ENCODE measurements at places on chromosomes 11 and 22.

- no peak for DNase-seq
These were observed 859 bp upstream of the BIRC3 start for GRCh38 chr11:102316346-102316904.

GRCh38 chr11:22543261-22543660 is 82.4 kb downstream of the FANCF start:
- DNase-seq: no peak

GRCh38 chr11:130672911-130673310 is 224.5 kb downstream of the ADAMTS15 start:
- DNase-seq: no peak

GRCh38 chr11:14727215-14727614 is 83.6 kb downstream of the PDE3B start:
- DNase-seq: no peak

- no peak for DNase-seq
These were observed 129.4 kb downstream of the NOX4 start for GRCh38 chr11:89361734-89362133.

- no peak for DNase-seq
These were observed 766.4 kb upstream of the LUZP2 start for GRCh38 chr11:23730307-23730998.

DNA sequence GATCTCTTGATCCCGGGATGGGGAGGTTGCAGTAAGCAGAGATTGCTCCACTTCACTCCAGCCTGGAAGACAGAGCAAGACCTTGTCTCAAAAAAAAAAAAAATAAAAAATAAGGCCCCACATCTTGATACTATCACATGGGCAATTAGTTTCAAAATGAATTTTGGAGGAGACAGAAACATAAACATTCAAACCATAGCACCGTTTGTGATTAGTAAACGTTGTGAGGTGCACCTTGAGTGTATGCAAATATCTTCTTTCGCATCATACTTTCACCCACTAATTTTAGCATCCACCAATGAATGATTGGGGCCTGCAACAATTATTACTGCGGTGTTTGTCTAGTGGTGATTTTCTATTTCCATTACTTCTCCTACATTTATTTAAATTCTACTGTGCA is 11.0 kb upstream of the SPDYC start:
- no peak for DNase-seq

- no peak for DNase-seq
These were observed 58.6 kb downstream of the CABIN1 start for GRCh38 chr22:24069721-24070120.

DNA sequence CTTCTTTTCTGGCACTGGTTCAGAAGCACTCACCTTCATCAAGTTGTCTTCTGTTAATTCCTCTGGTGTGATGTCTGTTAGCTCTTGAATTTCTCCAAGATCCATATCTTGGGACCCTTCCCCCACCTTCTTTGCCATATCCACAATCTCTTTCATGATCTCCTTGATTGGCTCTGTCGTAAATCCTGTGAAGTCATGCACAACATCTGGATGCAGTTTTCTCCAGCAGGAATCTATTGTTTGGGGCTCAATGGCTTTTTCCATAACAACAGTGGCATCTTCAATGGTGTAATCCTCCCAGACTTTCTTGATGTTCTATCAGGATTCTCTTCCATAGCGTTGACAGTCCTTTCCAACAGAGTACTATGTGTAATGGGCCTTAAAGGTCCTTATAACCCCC is 96.9 kb downstream of the CSTPP1 start:
- DNase-seq: no peak

DNA sequence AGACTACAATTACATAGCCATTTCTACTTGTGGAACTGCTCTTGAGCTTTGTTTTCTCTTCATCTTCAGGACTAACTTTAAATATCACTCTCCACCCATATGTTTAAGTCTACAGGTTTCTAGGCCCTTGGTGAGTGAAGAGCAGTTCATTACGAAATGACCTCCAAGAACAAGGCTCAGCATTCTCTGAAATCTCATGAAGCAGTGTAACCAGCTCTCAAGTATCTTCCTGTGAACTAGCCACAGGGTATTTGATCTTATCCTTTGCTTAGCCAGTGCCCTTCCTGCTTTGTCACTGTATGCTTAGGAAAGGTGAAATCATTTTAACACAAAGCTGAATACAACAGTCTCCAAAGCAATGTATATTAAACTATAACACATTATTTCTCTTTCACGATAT is 20.4 kb upstream of the LYVE1 start:
- no peak for DNase-seq

DNA sequence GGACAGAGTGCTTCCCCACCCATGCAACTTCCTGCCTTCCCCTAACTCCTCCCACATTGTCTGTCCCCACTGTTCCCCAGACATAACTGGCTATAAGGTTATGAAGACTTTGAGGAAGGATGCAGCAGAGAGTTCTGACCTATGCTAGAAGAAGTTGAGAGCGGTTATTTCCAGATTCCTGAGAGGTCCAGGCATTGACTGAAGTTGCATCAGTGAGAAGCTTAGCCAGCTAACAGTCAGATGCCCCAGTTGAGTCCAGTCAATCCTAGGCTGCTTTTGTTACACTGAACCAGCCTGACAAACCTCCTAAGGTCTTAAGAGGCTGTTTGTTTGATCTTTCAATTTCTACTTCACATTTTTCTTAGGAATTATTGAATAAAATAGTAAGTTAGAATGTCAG is 937.9 kb upstream of the CCDC90B start:
- DNase-seq: no peak

GRCh38 chr11:81259471-81259870 is 1474.2 kb downstream of the FAM181B start:
- DNase-seq: no peak

DNA sequence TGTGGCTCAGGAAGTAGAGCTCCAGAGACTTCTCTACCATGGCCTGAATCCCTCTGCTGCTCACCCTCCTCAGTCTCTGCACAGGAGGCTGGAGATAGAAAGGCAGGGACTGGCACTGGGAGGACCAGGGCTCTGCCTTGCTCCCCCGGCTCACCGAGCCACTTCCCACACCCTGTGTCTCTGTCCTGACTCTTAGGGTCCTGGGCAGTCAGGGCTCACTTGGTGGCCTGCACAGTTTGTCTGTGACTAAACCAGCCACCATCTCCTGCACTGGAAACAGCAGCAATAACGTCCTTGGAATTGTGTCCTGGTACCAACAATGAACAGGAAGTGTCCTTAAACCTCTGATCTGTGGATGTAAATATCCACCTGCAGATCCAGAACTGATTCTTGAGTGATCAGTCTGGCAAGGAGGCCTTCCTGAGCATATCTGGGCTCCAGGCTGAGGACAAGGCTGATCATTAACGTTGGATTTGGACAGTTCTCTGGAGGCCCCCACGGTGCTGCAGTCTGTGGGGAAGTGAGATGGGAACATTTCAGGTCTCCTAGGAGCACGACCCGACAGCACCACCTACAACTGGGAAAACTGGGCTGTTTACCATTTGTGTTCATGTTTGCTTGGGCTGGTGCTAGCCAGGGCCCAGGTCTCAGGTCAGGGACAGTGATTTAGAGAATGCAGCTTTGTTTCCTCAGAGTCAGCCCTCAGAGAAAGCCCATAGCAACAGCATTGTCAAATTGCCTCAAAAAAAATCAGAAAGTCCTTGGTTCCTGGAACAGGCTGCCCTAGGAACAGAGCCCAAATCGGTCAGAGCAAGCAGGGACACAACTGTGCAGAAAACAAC is 82.5 kb downstream of the ZNF280B start:
- DNase-seq: no peak

GRCh38 chr11:39569789-39570188 is 1889.7 kb downstream of the LRRC4C start:
- no peak for DNase-seq

GRCh38 chr11:45918962-45919675 is 1.4 kb upstream of the PEX16 start:
- no peak for DNase-seq

GRCh38 chr11:127926721-127927120 is 660.6 kb downstream of the ETS1 start:
- DNase-seq: peak; percentile 71

- DNase-seq: no peak
These were observed 232.5 kb downstream of the RAB38 start for GRCh38 chr11:87942786-87943185.

GRCh38 chr11:69524991-69525411 is 43.5 kb downstream of the LINC01488 start:
- DNase-seq: no peak

- no peak for DNase-seq
These were observed 1.9 kb downstream of the CNGA4 start for GRCh38 chr11:6240781-6241180.

- no peak for DNase-seq
These were observed 58.6 kb downstream of the APOL1 start for GRCh38 chr22:36311386-36312085.

- no peak for DNase-seq
These were observed 219.1 kb upstream of the ARHGAP42 start for GRCh38 chr11:100467821-100468508.

DNA sequence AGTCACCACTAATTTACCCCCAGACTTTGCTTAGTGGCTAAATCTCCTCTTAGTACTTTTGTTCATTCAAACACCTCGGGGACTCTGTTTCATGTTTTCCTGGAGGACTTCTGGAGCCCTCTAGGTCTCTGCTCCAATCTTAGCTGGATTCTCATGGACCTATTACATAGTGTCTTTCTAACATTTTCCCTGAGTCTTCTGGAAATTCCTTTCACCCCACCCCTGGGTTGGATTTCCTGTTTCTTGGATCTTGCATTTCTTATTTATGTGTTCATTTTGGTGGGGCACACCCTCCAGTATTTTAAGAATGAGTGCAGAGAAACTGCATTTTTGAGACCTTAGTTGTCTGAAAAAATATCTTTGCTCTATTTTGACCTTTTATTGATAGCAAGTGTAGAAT is 220.1 kb downstream of the BLID start:
- no peak for DNase-seq

DNA sequence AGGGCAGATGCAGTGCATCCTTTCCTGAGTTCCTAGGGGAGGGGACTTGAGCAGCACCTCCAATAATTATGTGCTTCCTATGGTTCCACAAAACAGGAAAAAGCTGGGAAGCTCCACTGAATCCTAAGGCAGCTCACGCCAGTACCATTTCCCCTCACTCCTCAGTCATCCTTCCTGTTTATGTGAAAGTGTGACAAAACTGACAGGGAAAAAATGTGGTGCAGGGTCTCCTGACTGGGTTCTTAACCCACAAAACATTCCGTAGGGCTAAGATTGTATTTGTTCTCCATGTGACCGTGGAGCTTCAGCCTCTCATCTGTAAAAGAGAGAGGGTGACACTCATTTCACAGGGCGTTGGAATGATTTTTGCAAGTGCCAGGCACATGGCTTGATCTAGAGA is 12.2 kb upstream of the LYVE1 start:
- DNase-seq: no peak

DNA sequence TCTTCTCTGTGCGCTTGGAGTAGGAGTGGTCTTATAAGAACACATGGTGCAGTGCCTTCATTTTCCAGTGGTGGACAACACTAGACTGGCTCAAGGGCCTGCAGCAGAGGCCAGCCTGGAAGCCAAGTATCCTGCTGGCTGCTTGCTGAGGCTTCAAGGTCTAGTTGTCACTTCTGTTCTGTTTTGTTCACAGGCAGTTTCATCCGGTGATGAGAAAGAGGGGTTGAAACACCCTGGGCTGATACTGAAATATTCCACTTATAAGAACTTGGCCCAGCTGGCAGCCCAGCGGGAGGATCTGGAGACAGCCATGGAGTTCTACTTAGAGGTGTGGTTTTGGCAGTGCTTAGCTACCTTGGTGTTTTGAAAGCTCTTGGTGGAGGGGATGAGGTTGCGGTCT is 29.8 kb downstream of the CABIN1 start:
- DNase-seq: no peak

DNA sequence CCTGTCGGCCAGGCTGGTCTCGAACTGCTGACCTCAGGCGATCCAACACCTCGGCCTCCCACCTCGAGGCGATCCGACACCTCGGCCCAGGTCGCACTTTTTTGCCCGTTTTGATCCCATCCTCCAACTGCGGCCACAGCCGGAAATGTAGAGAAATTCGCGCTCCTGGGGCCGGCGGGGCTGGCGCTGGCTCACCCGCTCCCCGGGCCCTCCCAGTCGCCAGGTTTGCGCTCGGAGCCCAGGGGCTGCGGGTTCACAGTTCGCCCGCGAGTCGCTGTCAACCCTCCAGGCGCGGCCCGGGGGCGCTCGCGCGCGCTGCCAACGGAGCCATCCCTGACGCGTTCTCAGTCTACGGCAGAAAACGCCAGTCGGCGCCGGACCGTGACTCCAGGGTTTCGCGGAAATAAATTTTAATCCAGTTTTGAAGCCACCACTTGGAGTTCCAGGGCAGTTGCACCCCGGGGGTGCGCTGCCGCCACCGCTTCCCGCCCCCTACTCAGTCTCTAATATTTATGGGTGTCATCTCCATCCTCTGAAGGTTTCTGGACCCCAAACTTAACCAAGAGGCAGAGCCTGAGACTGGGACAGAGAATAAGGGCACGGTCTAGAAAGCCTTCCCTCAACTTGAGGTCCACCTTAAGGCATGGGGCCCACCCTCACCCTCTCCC is 1.5 kb upstream of the KLHDC7B start:
- no peak for DNase-seq

- no peak for DNase-seq
These were observed 2.7 kb upstream of the RCE1 start for GRCh38 chr11:66840317-66841091.

GRCh38 chr11:87456499-87456898 is 418.8 kb downstream of the TMEM135 start:
- DNase-seq: no peak

DNA sequence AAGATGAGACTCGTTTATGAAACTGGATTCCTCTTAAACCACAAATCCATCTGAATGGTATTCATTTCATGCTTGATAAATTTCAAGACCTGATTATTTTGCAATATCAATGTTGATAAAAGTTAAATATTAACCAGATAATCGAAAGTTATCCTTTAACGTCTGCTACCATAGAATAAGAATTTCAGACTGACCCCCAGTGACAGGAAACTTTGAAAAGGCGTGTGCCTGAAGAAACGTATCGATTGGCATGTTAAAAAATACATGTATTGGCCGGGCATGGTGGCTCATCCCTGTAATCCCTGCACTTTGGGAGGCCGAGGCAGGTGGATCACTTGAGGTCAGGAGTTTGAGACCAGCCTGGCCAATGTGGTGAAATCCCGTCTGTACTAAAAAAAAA is 13.9 kb downstream of the SCGB1A1 start:
- DNase-seq: no peak

- DNase-seq: no peak
These were observed 31.2 kb upstream of the CHORDC1 start for GRCh38 chr11:90254065-90254464.

- no peak for DNase-seq
These were observed 47.1 kb upstream of the HORMAD2 start for GRCh38 chr22:30033137-30033536.

DNA sequence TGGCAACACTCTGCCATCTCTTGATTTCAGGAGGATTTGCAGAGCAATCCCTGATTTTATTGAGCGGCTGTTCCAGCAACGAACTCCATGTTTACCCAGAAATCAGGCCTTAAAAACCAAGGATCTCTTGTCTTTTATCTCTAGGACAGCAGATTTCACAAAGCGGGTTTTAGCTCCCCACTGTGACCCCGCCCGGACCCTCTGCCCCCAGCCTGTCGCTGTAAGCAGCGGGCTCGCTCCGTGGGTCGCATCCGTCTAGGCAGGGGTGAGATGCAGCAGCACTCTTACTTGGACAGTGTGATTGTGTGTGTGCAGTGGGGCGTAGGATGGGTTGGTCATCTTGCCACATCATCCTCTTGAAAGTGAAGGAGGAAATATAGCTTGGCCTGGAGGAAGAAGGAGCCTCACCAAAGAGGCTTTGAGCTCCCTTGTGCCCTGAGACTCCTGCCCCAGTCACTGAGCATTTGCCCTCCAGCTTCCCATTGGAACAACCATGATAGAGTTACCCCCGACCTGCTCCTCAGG is 189.2 kb upstream of the TBCEL start:
- no peak for DNase-seq
